ENCODE measurements at places on chromosomes 12 and 14.

DNA sequence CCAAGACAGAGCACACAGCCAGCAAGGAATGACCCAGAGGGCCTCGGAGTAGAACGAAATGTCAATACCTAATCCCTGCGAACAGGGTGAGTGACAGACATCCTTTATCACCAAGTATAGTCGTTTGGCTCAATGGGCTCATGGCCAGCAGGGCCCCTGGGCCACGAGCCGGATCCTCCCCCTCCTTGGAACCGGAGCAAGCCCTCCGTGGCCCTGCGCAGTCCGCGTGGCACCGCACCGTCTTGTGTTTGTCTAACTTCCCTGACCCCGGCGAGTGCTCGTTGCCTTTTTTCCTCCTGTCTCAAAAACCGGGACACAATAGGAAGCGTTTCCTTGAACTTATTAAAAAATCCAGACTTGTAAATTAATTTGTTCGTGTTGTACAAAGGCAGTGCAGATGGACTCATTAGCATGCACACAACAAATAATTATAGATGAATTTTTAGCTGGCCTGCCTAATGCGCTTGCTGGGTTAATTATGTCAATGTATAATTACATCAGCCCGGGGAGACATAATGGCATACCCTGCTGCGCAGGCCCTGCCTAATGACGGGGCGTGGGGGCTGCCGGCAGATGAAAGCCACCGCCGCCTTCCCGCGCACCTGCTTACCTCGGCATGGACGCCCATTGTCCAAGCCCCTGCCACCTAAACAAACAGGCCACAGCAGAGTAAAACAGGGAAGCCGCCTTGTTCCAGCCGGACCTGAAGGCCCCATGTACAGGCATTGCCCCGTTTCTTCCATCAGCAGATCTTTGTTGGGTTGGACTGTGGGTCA is 81.6 kb downstream of the PHETA1 start:
- no peak for DNase-seq

DNA sequence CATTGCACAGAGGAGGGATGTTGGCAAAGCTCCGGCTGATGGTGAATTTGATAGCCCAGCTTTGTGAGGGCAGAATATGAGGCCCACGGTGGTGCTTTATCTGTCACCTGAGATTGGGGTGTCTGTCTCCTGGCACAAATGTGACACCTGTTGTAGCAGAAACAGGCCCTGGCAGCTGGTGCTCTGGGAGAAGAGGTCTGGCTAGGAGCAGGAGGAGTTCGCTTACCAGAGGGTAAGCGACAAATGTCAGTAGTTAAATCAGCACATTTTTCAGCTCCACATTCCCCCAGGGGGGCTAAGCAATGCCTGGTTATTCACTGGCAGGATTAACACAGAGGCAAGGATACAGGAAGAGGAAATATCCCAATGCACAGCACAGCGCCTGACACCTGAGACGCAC is 71.1 kb downstream of the B4GALNT3 start:
- no peak for DNase-seq

DNA sequence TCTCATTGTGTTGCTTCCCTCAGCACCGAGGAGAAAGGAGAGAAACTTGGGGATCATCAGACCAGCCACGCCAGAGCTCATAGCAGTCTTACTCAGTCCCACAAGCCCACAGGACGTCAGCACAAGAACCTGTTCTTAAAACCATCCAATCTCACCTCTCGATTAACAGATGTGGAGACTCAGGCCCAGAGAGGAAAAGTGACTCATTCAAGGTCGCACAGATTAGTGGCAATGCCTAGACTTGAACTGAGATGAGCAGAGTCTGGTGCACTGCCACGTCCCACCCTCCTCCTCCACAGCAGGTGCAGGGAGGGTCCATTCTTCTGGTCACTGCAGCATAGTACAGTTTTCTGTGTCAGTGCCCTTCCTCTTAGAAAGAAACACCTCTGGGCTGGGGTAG is 154.9 kb upstream of the PZP start:
- no peak for DNase-seq

GRCh38 chr14:51242545-51243490 is 2.8 kb downstream of the TMX1 start:
- DNase-seq: no peak

GRCh38 chr14:95725685-95726336 is 11.9 kb upstream of the TCL1A start:
- no peak for DNase-seq

DNA sequence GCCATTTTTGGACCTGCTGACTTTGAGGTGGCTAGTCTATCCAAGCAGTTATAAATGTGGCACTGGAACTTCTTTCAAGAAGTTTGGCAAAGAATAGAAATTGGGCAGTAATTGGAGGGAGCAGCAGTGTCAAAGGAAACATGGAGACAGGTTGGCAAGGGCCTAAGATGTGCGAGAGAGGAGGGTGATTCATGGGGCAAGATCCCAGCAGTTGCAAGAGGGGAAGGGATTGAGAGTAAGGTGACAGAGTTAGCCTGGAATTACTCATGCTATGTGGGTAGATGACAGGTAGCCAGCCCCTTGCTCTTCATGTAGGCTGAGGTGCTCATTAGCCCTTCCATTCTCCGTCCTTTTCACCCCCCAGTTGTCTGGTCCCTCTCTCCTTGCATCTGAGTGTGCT is 42.2 kb downstream of the FBXL14 start:
- DNase-seq: no peak

DNA sequence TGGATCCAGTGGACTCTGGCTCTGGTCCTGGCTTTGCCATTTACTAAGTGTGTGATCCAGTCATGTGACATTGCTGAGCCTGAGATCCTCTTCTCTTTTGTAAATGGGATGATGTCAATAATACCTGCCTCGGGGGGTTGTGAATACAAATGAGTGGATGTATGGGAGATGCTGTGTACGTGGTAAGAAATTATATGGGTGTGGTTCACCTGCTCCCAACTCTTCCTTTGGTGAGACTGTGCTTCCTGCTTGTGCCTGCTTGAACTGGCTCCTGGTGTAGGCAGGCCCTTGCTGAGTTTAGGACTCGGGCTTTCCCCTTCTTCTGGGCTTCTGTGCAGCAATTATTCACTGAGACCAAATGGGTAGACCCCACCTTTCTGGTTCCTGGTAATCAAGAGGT is 189.5 kb upstream of the FRMD6 start:
- DNase-seq: no peak
